ENCODE measurements at places on chromosomes 7 and 10.

DNA sequence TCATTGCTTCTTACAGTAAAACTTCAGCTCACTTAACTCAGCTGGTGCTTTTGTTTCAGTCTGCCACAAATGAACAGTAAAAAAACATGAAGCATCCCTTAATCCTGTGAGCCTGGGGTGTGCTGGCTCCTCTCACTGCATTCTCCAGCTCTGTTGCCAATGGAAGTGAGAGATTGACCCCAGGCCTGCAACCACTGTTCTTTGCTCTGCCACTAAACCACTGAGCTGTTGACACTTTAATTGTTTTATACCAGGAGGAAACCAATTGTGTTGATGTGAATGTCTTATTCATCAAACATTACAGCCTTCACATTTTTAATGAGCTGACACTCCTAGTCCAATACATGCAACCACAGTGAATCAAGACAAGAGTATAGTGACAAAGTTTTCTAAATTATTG is 69.4 kb upstream of the FZD1 start:
- DNase-seq, result no peak

- no peak for DNase-seq
Observed at GRCh38 chr10:116469437-116469836, 41.8 kb downstream of the PNLIPRP3 start.

GRCh38 chr7:53191191-53191695 is 155.8 kb downstream of the POM121L12 start:
- DNase-seq, result no peak

DNA sequence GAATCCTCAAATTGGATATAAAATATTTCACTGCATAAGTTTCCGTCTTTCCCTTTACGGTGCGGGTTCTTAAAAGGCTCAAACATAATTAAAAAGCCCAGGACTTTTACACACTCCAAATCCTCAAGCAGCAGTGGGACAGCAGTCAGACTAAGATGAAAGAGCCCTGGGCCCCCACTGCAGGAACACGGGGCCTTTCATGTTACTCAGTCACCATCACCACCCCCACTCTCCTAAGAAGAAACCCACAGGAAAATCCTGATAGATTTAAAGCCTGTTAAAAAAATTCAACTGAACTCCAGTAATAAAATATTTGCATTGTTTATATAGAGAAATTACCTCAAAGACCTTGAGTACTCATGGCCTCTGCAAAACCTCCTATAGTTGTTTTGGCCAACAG is 74.0 kb upstream of the TRIL start:
- no peak for DNase-seq

GRCh38 chr10:69492746-69493462 is 41.6 kb downstream of the TSPAN15 start:
- no peak for DNase-seq

- no peak for DNase-seq
Observed at GRCh38 chr10:93476756-93477155, 5.4 kb downstream of the MYOF start.

DNA sequence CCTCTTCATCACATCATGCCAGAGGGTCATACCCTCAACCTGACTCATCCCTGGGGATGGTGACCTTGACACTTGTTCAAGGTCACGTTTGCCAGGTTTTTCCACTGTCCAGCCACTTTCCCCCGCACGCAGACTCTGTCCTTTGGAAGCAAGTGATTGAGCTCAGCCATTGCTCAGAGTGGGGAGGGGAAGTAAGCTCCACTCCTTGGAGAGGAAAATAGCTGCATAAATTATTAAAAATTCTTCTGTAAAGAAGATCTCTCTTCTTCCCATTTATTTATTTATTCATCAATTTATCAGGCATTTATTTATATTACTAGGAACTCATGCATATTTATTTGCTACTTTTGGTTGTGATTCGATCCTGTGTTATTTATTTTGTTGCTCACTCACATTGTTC is 88.0 kb downstream of the GLRX3 start:
- no peak for DNase-seq

DNA sequence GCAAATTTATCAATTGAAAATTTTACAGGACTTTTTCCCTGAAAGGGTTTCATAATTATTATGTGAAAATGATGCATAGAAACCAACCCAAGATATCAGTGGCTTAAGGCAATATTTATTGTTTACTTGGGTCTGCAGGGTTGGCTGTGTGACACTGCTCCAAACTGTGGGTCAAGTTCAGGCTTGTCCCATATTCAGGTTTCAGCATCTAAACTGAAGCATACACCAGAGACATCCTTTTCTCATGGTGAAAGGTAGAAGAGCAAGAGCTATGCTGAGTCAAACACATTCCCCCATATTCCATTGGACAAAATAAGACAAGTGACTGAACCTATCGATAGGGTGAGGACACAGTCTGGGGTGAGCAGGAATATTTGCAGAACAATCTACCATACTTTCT is 110.9 kb downstream of the MAPK8 start:
- DNase-seq, result no peak

DNA sequence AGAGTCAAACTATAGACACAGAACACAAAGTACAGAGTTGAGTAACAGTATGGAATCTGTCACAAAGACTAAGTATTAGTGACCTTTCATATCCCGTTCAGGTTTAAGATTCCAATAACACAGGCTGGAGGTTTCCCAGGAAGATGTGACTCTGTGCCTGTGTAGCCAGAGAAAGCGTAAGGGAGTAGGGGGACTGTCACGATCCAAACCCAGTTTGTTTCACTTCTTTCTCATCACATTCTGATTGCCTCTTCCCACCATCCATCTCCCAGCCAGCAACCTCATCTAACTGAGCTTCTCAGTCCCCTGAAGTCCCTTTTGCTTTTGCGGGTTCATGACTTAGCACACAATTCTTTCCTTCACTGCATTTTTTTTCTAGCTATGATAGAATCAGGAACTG is 76.4 kb upstream of the NPVF start:
- DNase-seq, result no peak

DNA sequence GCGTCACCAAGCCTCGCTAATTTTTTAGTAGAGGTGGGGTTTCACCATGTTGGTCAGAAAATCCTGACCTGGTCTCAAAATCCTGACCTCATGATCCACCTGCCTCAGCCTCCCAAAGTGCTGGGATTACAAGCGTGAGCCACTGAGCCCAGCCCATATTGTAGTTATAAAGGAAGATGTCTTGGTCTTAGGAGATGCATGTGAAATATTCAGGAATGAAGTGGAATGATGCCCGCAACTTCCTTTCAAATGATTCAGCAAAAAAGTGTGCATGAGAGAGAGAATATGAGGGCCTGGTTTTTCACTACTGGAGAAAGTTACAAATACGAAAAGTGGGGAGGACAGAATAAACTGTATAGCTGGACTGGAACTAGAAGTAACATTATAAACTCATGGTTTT is 15.9 kb downstream of the TMEM209 start:
- DNase-seq, result no peak

DNA sequence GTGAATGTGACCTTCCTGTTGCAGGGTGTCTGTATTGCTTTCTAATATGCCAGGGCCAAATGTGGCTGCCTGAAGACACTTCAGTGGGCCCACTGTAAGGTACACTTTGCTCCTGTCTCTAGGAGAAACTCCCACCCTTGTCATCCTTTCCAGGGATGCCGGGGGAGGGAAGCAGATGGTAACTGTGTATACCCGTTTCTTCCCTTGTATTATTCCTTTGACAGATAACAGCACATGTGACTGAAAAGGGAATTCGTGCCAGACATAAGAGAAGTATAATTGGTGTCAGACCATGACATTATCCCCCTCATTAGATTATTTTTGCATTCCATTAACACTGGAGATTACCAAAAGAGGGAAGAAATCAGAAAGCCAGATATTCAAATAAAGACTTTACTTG is 317.7 kb downstream of the CAMK1D start:
- no peak for DNase-seq

- no peak for DNase-seq
Observed at GRCh38 chr7:68720697-68721096, 877.6 kb upstream of the AUTS2 start.

DNA sequence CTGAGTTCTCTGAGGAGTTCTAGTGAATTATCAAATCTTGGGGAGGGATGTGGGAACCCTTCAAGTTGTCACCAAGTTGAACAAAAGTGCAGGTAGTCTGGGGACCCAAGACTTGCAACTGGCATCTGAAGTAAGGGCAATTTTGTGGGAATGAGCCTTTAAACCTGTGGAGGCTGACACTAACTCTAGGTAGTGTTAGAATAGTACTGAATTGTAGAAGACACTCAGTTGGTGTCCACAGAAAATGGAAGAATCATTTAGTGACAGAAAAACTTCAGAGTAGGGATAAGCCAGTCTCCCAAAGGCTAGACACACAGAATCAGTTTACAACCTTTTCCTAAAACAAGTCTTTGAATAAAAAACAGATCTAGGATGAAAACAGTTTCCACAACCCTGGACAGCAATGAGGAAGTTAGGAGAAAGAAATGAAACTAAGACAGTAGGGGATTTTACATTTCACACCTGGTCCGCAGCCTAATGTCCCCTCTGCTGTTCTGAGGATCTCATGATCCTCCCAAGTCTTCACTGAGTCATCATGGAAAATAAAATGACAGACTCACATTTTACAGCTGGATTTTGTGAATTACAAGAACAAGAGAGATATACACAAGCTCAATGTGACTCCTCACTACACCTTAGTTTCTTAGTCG is 23.0 kb upstream of the ING3 start:
- DNase-seq, result no peak

- no peak for DNase-seq
Observed at GRCh38 chr10:125392609-125393008, 232.2 kb upstream of the CTBP2 start.

DNA sequence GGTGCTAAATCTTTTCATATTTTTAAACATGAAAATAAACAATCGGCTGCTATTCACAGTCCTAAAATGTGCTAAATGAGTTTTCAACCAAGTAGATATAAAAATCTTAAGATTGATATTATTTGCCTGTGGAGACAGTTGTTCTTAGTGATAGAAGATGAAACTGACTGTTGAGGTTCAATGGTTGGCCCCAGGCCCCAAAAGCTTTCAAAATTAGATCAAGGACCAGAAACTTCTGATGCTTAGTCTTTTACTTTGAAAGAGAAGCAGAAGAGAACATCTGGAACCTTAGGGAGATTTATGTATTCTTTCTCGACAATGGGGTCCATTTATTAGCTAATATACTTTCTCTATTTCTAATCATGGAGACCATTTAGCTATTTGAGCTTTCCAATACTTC is 155.8 kb downstream of the REEP3 start:
- DNase-seq, result no peak

GRCh38 chr7:77862691-77863090 is 64.1 kb downstream of the PHTF2 start:
- DNase-seq, result no peak

DNA sequence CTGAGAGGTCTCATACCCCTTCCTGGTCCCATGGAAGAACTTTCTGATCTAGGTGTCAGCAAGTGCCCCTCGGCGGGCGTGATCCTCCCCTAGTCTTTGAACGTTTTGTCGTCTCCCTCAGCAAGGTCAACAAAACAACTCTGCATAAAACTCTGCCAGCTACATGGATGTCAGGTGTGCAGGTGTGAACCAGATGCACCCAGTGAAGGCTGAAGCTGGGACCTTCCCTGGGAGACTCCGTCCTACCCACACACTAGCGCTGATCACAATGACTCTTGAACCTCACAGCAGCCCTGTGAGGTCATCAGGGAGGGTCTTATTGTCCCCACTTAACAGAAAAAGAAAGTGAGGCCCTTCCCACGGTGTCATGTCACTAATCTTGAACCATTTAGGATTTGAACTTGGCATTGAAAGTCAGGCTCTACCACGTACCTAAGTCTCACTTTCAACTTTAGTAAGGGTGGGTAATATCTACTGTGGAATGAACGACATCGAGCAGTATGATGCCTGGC is 68.1 kb downstream of the VSTM4 start:
- no peak for DNase-seq

All from activated effector memory CD4-positive, alpha-beta T cell treated with Interleukin-2 at 50 U/mL for 16 hours (primary cell).